NCI-H345 (cell line): ENCODE measurements at places on chromosomes 5 and 9.

- no peak for DNase-seq
Observed at GRCh38 chr5:175686396-175686795, 28.5 kb downstream of the HRH2 start.

GRCh38 chr9:137373611-137373980, 49.4 kb downstream of the EXD3 start:
- no peak for DNase-seq

GRCh38 chr5:155008669-155009068, 4.9 kb upstream of the KIF4B start:
- DNase-seq, result no peak

DNA sequence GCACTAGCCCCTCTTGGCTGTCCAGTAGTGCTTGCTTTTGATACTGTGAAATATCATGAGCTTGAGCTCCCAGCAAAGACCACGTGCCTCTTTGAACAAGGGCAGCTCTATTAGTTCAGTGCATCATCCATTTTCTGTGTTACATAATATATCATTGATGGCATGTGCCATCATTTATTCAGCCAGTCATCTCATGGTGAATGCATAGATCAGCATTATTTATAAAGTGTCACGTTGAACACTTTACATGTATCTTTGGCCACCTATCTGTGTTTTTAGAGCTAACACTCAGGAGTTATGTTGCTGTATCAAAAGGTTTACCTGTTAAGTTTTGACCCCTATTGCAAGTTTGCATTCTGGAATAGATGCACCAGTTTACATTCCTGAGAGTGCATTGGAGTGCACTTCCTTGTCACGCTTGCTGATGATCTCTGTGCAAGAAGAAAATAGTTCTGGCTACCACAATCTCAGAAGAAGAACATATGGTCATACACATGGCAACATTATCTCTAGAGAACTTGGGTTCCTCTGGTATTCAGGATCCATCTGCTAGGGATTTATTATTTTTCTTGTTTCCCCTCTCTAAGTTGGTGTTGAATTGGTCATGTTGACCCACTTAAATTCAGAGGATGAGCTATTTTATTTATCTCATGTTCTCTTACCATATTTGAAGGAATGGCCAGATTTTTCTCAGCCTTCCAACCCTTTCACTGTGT, 120.9 kb downstream of the SH3GL2 start:
- no peak for DNase-seq

GRCh38 chr5:139733698-139734538, 61.7 kb upstream of the PSD2 start:
- DNase-seq, result no peak

DNA sequence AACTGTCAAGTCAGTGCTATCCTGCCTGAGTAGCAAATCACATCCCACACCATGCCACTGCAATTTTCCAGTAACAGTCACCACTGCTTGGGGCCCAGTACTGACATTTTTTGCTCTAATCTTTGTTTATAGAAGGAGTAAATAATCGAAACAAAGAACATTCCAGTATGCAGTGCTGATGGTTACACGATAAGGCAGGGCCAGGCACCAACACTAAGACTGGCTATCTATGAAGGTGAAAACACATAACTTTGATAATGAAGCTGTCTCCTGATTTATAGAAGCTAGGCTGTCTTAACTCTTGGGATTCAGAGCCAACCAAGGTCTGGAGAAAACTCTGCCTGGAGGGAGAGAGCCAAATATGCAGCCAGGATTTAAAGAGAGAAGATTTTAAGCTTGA, 365.3 kb downstream of the BNC2 start:
- DNase-seq, result no peak

DNA sequence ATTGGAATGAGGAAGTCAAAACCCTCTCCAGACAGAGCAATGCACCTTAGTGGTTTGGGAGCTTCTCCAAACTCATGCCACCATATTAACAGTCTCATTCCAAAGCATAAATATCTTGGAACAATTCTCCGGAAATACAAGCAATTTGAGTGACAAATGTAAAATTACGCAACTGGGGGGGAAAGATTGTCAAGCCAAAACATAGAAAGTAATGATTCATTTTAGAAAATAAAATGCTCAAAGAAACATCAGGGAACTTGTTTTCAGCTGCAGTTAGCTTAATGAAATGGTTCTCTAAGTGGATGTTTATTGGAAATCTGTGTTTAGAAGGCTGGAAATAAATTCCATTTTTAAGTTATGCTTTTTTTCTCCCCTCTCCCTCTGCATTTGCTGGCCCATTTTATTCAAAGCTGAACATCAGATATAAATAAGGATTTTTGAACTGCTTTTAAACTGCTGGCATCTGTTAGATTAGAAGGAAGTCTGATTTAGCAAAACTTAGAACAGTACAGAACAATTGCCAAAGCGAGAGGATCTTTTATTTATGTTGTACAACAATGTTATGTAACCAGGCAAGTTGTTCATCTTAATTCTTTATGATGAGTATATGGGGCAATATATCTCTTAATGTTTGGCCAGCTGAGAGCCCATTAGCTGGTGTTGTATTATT, 551.9 kb downstream of the PRELID2 start:
- DNase-seq, result no peak

DNA sequence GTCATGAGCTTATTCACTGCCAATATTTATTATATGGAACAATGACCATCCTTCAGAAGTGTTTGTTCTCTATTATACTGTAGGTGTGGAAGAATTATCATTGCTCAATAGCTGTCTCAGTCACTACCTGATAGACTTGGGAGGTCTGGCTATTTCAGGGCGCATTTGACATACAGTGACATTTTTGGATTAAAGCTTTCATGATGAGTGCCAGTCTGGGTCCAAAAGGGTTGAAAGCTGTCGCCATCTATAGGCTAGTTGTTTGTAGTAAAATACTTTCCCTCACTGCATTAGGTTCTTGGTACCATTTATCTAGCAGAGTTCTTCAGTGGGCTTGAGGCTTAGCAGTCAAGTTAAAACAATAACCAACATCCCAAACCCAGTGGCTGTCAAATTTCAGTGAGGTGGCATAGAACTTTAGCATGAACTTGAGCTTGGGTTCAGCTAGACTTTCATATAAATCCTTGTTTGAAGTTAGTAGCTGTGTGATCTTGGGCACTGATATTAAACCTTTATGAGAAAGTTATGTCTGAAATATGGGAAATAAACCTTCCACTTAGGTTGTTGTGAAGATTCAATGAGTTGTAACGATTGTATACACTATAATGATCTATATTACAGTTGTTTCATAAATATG, 110.5 kb upstream of the CDKN2B start:
- DNase-seq, result no peak

DNA sequence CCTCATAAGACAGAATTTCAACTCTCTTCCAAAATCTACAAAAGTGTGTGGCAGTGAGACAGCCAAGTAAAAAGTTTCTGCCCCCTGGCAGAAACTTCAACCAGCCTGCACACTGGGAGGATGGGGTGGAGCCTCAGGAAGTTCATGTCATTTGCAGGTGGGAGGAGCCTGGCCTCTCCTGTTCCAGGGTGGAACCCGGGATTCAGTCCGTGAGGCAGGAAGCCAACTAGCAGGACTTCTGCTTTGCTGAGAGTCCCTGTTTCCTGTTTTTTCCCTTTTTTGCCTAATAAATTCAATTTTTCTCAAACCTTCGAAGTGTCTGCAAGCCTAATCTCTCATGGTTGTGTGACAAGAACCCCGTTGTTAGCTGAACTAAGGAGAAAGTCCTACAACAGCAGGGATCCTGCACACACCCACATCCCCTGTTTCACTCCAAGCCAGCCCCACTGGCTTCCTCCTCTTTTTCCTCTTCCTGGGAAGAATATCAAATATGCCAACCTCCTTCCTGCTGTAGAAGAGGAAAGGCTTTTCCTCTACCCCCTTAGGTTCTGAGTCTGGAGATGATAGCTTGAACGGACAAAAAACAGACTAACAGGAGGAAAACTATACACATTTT, 69.3 kb downstream of the ALDH7A1 start:
- no peak for DNase-seq

- DNase-seq, result no peak
Observed at GRCh38 chr9:20442461-20443319, 179.6 kb downstream of the MLLT3 start.

DNA sequence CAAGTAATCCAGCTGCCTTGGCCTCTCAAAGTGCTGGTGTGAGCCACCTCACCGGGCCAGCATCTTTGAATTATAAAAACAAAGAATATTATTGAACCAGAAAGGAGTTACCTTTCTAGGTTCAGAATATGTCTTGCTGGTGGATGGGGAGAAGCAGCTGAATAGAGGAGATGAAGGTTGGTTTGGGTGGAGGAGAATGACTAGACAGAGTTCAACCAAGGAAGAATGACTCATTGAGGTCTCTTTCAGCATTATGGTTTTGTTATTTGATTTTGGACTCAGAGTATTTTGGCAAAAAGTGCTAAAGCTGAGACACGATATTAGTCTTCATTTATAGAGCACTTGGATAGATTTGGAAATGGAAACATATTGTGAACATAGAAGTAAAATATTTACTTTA, 75.2 kb upstream of the MPDZ start:
- DNase-seq, result peak; percentile 39

DNA sequence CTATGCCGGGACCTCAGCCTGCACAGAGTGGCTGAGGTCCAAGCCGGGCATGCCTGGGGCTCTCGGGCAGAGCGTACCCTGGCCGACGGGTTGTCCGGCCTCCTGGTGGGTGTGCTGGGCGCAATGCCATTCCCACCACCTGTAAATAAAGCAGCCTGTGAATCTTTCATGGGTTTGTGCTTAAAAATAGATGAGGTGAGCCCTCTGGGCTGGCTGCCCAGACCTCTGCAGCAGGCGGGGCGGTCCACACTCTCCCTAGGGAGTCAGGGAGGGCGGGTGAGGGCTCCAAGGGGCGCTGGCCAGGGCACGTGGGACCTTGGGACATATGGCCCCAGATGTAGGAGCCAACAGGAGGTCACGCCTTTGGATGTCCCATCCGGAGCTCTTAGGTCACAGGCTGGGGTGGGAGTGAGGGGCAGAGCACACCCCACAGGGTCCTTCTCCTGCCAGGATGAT, 3.6 kb upstream of the AGPAT2 start:
- no peak for DNase-seq

- no peak for DNase-seq
Observed at GRCh38 chr9:118630079-118630478, 739.2 kb downstream of the BRINP1 start.

DNA sequence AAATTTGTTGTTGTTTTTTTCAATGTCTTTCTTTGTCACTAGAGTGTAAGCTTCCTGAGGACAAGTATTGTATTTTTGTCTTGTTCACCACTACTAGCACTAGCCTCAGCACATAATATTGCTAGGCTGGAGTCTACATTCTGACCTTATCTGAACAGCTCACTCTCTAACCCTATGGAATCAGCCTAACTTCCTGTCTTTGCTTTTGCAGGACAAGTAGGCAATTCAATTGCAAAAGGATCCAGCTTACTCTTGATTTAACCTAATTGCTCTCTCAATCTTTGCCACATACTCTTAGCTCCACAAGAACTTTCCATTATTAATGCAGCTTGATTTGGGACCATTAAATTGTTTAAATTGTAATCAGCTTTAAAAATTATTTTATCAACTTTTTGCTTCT, 308.5 kb downstream of the MAN2A1 start:
- no peak for DNase-seq

- no peak for DNase-seq
Observed at GRCh38 chr5:165188556-165189175, 1683.2 kb downstream of the MAT2B start.

DNA sequence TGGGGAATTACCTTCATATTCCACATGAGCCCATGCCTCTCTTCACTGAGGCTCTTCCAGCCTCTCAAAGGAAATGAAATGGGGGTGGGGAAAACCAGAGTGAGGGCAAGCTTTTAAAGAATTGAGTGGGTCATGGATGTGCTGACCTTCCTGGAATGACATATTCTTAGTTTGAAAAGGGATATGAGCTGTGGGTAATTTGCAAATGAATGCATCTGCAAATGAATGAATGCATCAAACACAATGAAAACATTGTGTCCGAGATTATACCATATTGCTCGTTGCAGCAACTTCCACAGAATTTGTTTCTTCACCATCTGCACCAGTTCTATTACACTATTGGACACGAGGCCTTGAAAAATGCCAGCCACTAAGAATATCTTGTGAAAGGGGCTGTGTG, 198.6 kb upstream of the CDH6 start:
- no peak for DNase-seq
